Endothelial cell (in vitro differentiated cells): ENCODE measurements at places on chromosomes 7 and 10.
A peak's percentile ranks its signal among the peaks of the same experiment; 100 is the strongest.

- DNase-seq = no peak
Measured at GRCh38 chr7:119197172-119197876, 972.8 kb downstream of the ANKRD7 start.

DNA sequence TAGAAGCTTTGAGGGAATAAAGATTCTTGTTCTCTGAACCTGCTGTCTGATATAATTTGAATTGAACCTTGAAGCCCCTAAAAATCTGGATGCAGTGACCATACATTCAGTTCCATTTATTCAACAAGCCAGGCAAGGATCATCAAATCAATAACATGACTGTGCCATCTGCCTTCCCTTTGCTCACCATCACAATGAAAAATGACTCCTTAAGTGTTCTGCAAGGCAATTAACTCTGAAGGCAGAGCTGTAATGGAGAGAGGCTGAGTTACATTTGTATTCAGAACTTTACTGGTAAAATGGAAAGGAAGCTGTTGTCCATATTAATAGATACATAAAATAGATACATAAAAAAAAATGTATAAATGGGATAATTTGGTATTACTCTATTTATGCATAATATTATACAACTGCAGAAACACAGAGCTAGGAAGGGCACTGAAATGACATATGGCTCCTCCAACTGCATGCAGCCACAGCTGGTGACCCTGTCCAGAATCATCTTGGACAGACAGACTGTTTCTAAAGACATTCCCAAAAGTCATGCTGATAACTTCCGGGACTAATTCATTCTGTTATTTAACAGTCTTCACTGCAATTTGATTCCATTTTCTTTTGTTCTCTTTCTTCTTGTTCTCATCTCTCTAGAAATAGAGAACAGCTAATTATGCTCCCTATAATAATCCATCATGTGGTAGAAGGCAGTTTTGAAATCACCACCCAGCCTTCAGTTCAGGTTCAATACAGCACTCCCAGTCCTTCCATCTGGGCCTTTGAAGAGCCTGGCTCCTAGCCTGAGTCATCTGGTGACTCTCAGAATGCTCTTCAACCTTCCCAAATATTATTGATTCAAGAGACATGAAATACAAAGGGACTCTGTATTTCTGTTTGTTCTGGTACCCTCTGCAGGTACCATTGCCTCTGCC, 412.6 kb downstream of the GFRA1 start:
- DNase-seq = no peak

GRCh38 chr10:125377368-125377767, 217.0 kb upstream of the CTBP2 start:
- DNase-seq = no peak

- DNase-seq = no peak
Measured at GRCh38 chr10:117169480-117169879, 27.8 kb upstream of the KCNK18 start.

- no peak for DNase-seq
Measured at GRCh38 chr10:1732564-1732996, 4.7 kb downstream of the ADARB2 start.

DNA sequence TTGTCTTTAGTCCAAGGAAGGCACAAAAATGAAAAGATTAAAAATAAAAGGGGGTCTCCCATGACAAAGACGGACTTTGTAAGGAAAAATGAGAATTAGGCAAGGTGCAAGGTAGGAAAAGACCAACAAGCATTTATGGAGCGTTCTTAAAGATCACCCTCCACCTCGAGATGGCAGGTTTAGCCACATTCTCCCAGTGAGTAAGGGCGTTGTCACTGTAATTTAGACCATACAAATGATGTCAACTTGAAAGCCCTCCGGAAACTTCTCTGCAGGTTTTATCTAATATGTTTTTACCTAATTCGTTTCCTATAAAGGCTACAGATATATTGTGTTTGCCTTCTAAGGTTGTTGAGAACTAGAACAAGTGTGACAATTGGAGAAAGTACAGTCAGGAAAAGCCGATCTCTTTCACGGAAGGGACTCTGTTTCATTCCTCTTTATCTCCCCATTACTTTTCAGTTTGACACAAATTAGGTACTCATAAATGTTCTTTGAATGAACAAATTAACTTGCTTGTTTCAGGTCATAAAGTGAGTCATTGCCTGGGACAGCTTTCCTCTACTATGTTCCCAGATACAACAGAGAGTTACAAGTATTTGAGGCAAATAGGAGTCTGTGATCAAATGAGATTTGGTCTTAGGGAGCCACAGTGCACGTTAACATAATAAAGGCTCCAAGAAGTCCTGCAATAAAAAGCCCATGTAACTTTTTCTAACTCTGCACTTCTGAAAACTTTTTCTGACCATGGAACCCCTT, 102.6 kb upstream of the HABP2 start:
- no peak for DNase-seq

GRCh38 chr10:89283936-89284475, 17.8 kb upstream of the IFIT2 start:
- peak; percentile 11 for DNase-seq

DNA sequence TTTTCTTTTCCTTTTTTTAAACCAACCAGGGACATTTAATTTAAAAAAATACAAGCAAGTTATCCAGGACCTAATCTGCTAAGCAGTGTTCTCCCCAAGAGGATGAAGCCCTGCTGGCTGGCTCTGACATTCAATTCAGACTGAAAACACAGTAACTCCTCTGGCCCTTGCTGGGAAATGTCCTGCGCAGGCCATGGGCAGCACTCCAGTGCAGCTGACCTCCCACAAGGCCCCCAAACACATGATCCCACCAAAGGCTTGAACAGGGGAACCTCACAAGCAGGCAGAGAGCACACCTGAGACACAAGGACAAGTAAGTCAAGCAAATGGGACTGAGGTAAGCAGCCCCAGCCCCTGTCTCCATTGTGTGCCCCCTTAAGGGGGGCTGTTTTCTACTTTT, 56.9 kb upstream of the FHIP2A start:
- DNase-seq = no peak

- DNase-seq = no peak
Measured at GRCh38 chr7:33395340-33395739, 266.0 kb downstream of the BBS9 start.

- no peak for DNase-seq
Measured at GRCh38 chr7:116802144-116802745, 60.1 kb upstream of the CAPZA2 start.

GRCh38 chr10:111085690-111086353, 9.0 kb downstream of the ADRA2A start:
- DNase-seq = no peak

GRCh38 chr10:7233259-7233991, 177.4 kb downstream of the SFMBT2 start:
- DNase-seq = no peak

DNA sequence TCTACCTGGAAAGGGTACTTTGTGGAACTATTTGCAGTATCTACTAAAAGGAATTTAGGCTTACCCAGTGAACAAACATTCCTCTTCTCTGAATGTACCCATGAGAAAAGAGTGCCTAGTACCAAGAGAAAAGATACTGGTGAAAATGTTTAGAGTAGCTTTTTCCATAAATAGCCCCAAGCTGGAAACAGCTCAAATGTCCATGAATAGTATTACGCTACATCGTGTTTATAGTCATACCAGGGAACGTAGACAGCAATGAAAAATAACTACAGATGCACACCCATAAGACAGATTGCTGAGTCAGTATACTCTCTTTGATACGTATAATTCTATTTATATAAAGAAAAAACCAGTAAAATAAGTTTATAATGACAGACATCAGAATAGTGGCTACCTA, 285.9 kb downstream of the KLF6 start:
- no peak for DNase-seq

DNA sequence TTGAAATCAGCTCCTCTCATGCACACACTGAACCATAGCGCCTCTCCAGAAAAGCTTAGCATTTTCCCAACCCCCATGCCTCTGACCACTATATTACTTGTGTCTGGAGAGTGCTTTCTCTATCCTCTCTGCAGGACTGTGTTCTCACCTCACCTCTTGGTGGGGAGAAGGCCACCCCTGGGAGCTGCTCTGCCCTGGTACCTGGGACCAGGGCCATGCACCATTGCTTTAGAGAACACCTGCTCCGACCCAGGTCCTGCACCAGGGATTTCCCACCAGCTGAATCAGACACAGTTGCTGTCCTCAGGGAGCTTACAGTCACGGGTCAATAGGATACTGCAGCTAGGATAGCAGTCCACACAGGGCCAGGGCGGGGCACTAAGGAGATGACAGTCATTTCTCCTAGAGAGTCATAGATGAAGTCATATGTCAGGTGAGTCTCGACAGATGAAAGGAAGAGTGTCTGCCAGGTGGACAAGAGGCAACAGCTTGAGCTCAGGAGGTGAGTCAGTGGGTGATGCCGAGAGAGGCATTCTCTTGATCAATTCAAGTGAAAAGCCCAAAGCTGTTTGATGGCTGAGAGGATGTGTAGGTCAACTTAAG, 619 bp upstream of the LMTK2 start:
- no peak for DNase-seq

DNA sequence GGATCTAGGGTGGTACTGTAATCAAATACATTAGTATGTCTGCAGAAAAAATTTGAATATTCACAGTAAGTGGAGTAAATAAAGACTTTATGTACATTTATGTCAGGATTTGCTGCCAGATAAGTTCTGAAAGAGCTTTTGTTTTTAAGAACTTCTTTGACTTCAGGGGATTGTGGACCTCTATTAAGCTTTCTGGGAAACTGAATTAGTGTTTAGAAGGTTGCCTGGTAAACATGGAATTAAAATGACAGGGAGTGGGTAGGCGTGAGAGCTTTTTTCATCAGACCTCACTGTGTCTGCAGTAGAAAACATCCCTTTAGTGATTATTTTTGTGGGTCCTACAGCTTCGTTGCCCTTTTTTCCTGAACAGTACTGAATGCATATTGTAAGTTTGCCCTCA, 15.7 kb downstream of the SDHAF3 start:
- DNase-seq = no peak

DNA sequence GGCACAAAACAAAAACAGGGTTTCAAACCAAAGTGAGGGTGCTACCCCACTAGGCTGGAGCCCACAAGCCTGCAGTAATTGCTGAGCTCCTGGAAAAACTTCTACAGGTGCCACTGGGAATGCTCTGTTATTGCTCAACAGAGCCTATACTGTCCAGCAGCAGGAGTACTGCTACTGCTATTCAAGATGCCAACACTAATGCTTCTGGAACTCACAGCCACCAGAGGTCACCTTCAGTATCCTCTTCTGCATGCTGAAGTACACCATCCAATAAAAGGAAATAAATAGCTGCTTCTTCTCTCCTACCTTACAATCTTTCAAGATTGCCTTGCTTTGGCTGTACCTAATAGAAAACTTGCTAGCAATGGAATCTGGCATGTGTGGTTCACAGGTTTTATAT, 222.0 kb downstream of the LRRN3 start:
- no peak for DNase-seq

DNA sequence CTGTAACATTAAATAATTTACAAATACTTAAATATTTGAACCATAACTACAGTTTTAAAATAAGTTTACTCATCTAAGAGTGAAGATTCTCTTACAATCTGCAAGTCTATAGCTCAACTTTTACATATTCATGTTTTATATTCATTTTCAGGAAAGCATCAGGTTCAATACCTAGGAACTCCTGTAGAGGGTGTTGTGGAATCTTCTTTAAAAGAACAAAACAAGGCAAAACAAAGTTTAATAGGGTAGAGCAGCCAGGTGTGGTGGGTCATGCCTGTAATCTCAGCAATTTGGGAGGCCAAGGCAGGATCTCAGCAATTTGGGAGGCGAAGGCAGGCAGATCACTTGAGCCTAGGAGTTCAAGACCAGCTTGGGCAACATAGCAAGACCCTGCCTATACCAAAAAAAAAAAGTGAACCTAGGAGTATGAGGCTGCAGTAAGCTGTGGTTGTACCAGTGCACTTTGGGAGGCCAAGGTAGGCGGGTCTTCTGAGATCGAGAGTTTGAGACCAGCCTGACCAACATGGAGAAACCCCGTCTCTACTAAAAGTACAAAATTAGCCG, 45.1 kb downstream of the ST8SIA6 start:
- DNase-seq = no peak

DNA sequence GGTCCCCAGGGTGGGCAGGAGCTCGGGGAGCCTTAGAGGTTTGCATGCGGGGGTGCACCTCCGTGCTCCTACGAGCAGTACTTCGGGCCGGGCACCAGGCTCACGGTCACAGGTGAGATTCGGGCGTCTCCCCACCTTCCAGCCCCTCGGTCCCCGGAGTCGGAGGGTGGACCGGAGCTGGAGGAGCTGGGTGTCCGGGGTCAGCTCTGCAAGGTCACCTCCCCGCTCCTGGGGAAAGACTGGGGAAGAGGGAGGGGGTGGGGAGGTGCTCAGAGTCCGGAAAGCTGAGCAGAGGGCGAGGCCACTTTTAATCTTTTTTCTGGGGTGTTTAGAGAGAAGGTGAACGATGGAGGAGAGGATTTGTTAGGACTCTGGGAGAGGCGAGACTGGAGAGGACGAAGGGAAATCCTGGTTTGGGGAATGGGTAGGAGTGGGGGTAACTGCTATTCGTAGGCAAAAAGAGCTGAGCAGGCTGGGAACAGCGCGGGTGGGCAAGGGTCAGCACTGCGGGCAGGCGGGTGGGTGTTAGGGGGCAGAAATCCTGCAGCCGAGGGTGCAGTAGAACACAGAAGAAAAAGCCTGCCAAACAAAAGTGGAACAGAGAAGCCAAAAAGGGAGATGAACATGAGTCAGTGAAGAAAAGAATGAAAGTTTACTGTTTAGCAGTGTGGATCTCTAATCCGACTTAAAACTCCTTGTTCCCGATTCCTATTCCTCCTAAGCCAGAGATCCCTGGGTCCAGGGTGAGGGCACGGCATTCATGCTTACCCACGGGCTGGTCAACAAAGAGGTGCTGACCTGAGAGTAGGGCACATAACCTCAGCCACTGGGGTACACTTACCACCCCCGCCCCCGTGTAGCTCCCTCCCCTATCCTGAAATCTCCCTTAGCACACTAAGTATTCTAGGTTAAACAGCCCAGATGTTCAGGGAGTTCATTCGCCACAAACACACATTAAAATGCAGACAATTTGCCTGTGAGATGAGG, 26.9 kb downstream of the PRSS2 start:
- no peak for DNase-seq

GRCh38 chr10:2944788-2945187, 122.6 kb upstream of the PFKP start:
- no peak for DNase-seq

GRCh38 chr7:152312316-152312715, 123.5 kb downstream of the KMT2C start:
- no peak for DNase-seq

GRCh38 chr7:20279979-20280378, 50.7 kb upstream of the ITGB8 start:
- DNase-seq = no peak

DNA sequence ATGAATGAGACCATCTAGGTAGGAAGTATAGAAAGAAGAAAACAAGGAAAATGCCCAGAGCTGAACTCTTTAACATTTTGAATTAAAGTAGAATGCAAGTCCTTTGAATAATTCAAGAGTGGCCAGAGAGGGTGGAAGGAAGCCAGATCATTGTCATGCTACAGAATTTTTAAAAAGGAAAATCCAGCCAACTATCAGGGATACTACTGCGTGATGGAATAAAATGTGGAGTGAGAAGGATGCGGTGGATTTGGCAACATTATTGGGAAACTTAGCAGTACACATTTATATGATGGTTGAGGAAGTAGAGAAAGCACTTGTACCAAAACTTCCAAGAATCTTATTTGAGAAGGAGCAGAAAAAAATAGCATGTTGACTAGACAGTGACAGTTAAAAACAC, 261.6 kb downstream of the GPR158 start:
- DNase-seq = no peak
